ENCODE measurements at places on chromosomes 4 and X.

GRCh38 chr4:1793940-1794808, 1.1 kb downstream of the FGFR3 start:
- no peak for DNase-seq

GRCh38 chr4:8024073-8024786, 84.6 kb upstream of the AFAP1 start:
- no peak for DNase-seq

GRCh38 chrX:13372203-13372980, 52.5 kb upstream of the ATXN3L start:
- DNase-seq, result no peak

GRCh38 chr4:113977526-113977855, 2.0 kb downstream of the ARSJ start:
- no peak for DNase-seq

DNA sequence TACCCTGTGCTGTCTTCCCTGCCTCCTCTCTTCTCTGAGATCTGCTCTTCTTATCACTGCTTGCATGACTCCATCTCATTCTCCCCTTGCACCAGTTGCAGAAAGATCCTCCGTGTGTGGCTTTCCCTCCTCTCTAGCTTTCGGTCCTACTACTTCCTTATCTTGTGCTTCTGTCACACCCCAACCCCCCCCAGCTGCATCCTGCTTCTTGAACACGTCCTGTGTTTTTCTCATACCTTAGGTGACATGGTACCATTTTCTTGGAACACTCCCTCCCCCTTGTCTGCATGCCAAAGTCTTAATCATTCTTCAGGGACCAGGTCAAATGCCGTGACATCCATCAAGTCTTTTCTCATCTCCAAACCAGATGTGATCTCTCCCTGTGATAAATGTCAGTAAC, 46.4 kb downstream of the FHL1 start:
- no peak for DNase-seq

DNA sequence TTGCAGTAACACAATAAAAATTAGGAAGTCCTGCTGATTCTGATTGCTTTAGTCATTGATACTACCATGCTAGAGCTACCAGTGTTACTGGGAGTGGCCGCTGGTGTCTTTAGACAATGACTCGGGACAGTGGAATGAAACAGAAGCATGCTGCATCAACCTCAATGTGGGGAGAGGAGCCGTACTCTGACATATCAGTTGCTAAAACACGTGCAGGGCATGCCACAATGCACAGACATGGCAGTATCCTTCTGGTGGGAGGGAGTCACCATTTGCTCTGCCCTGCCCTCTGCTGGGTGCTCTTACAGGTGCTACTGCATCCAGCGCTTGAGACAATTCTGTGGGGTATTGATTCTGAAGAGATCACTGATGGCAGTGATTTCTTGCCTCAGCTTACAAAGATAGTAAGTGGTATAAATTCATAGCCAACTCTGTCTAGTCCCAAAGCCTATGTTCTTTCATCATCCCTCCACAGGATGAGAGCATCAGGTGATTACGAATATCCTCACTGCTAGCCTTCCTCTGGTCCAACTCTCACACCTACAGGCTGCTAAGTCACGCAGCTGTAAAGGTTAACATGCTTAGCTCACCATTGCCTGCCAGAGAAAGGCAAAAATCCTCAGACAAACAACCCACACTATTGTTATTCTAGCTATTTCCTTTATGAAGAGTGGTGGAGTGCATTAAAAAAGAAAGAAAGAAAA, 43.7 kb downstream of the NSG1 start:
- peak; percentile 75 for DNase-seq

DNA sequence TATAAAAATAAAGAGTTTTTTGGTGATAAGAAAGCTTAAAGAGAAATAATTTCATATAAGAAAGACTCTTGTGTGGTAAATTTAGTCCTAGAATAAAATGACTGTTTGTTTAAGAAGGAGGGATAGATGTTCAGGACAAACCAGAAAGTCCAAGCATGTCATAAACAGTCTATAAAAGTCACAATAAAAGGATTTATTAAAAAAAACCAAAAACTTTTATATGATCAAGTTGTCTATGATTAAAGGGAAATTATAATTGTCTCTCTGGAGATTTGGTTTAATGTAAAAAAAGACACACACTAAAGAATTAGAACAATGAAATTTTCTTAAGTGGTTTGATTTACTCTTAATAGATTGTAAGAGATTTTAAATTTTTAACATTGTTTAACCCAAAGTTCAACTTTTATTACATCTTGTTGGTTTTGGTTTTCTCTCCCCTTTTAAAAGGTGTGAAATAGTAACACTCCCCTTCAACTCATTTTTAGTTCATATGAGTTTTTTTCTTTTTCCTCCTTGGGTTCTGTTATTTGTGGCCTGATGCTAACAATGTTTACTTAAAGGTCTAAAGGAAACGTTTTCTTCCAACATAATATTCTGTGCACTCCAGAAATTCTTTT, 89.7 kb downstream of the PDHA2 start:
- DNase-seq, result no peak

GRCh38 chr4:30916337-30917274, 196.4 kb downstream of the PCDH7 start:
- DNase-seq, result no peak

GRCh38 chr4:7816771-7817170, 122.9 kb downstream of the AFAP1 start:
- DNase-seq, result no peak

DNA sequence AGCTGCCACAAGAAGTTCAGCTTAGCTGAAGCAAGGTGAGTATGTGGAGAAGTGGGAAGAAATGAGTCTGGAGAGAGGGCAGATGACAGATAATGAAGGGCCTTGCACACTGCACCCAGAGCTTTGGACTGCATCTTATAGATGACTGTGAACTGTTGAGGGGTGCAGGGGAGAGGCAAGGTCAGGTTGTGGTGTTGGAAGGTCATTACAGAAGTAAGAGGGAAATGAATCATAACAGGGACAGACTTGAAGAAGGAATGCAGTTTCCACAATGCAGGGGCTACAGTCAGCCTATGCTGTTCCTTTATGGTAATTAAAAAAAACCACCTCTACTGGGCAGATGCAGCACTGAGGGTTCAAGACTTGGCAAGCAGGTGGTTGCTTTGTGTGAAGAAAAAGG, 4.8 kb upstream of the IGFBP7 start:
- no peak for DNase-seq

- no peak for DNase-seq
Measured at GRCh38 chrX:72470532-72471223, 102.0 kb downstream of the HDAC8 start.

GRCh38 chr4:112318239-112319142, 21.3 kb downstream of the ALPK1 start:
- DNase-seq, result no peak

GRCh38 chr4:113899271-113900070, 80.0 kb downstream of the ARSJ start:
- DNase-seq, result peak; percentile 11

GRCh38 chrX:39948582-39948981, 149.2 kb downstream of the BCOR start:
- no peak for DNase-seq

GRCh38 chr4:177118596-177118995, 191.1 kb upstream of the NEIL3 start:
- DNase-seq, result no peak

- no peak for DNase-seq
Measured at GRCh38 chr4:92059615-92060014, 244.2 kb upstream of the GRID2 start.

DNA sequence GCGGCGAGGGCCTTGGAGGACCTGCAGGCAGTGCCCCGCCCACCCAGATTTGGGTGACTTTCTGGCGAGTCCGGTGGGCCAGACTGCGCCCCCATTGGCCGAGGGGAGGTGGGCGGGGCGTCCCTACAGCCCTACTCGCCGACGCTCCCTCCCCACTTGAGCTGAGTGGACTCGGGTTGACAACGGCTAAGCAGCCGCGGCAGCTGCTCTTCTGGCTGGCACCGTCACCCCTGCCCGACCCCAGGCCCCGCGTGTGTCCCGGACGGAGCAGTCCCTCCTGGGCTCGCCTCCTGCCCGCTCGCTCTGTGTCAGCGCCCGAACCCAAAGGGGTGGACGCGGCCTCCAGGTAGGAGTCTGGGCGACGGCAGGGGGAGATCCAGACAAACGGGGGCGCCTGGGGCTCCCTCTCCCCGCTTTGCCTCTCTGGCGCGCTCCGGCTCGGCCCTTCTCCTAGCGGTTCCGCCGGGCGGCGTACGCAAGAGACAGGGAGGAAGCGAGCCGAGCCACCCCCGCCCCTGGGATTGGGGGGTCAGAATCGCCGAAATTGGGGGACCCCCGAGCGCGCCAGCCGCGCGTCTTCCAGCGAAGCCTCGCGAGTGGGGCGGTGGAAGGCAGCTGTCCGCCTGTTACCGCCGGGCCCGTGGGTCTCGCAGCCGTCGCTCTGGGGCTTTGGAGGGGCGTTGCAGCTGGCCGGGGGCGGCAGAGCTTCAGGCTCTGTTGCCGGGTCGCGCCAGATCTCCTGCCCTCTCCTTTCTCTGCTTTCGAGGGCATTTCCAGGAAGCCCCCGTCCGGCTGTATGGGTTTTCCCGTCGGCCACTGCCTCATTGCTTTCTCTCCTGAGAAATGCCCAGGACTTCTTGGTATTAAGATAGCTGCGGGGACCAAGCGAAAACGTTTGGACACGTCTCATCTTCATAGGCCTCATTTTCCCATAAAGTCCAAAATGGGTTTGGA, 46.3 kb downstream of the STARD8 start:
- no peak for DNase-seq

DNA sequence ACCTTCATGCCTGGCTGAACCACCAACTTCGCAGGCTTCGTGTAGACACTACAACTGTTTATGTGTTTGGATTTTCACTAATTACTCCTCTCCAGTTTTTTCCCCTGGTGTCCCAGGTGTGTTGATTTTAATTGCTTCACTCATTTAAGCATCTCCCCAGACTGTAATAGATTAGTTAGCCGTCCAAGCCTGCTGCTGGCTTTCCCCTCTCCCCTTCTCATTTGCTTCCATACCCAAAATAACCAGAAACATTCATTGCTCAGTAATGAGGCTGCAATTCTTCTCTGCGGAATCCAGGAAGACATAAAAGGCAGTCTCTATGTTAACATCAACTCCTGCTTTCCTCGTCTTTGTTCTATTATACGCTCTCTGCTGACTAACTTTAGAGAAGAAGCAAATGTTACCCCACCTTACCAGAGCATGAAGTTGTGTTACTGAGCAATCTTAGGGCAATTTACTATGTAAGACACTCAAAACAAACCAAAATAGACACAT, 37.9 kb upstream of the SCRG1 start:
- no peak for DNase-seq

DNA sequence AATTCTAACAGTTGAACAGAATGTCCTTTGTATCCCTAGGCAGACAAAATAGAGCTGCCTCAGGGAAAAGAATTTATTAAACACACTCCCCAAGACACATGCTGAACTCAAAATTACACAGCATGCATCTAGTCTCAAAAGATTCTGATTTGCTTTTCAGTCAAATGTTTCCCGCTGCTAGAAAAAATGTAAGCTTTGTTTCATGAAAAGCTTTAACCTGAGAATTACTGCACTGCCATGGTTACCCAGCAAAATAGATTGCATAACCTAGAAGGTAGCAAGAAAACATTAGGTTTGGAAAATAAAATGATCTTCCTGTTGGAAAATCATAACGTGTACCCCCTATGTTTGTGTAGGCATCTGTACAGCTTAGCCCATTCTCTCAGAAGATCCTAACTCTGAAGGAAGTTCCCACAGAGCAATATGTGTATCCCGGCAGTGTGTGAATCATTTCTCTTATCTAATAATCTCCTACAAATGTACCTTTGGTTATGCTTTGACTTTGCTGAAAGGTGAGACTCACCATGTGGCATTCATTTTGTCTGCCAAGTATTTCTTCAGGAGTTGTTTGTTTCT, 646.9 kb downstream of the STPG2 start:
- DNase-seq, result no peak

- DNase-seq, result peak; percentile 19
Measured at GRCh38 chr4:72286185-72286584, 254.4 kb downstream of the NPFFR2 start.

- no peak for DNase-seq
Measured at GRCh38 chrX:46465203-46465602, 80.0 kb downstream of the ZNF674 start.

- DNase-seq, result no peak
Measured at GRCh38 chrX:48753708-48754228, 7.8 kb upstream of the GLOD5 start.

- no peak for DNase-seq
Measured at GRCh38 chr4:6478546-6479220, 6.3 kb upstream of the PPP2R2C start.

GRCh38 chrX:93673056-93673868, at the start of gene NAP1L3:
Gene NAP1L3 (minus strand): TSS chrX:93673578. CDS start chrX:93673304, 274 bp downstream.
- DNase-seq, result no peak

GRCh38 chr4:146959692-146960091, 14.0 kb upstream of the TTC29 start:
- DNase-seq, result no peak

DNA sequence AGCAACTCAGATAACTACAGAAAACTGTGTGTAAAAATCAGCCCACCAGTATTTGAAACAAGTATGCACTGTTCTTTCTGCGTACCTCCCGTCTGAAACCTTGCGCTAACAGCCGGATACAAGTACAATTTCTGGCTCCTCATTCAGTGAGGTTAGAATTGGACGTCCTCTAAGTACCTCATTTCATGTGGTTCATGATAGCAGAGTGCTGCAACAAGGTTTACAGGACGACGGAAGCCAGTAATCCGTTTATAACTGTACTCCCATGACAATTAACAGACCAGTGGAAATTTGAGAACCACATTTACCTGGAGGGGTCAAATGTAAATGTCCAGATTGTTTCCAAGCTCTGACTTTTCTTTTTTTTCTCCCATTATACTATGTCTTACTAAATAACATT, 52.9 kb upstream of the TENM3 start:
- DNase-seq, result no peak

GRCh38 chrX:84047339-84047738, 140.7 kb downstream of the RPS6KA6 start:
- peak; percentile 3 for DNase-seq

GRCh38 chrX:31201503-31201902, 129.7 kb upstream of the FTHL17 start:
- no peak for DNase-seq
